Naive thymus-derived CD4-positive, alpha-beta T cell (primary cell): ENCODE measurements at places on chromosomes 3 and 15. TPM values are rescaled to one million over a fixed set of nuclear protein-coding genes. Genes with fewer than 3 reads are reported as not detected.

DNA sequence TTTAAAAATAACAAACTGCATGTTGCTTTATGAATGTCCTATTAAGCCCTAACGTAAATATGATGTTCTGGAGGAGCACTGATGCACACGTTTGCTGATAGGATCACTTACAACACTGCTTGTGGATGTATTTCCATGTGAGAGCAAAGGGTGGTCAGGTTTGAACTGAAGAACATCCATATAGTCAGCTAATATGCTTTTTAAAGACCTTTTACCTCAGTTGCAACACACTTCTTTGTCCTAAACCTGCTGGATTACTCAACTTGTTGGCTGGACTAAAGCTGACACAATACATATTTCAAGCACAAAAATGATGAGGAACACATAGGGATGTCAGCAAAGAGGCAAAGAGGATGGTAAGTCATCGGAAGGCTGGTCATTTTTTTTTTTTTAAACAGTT is 186.6 kb downstream of the TIGIT start:
- no peak overlapping the region for H3K27ac ChIP-seq
- H3K27me3 ChIP-seq: no peaks in the 10 kb centered on the region
- no peak overlapping the region for H3K4me3 ChIP-seq
- DNase-seq: no peak
- no peaks in the 10 kb centered on the region for H3K36me3 ChIP-seq
- peaks cover 9% of the 10 kb centered on the region for H3K4me1 ChIP-seq

DNA sequence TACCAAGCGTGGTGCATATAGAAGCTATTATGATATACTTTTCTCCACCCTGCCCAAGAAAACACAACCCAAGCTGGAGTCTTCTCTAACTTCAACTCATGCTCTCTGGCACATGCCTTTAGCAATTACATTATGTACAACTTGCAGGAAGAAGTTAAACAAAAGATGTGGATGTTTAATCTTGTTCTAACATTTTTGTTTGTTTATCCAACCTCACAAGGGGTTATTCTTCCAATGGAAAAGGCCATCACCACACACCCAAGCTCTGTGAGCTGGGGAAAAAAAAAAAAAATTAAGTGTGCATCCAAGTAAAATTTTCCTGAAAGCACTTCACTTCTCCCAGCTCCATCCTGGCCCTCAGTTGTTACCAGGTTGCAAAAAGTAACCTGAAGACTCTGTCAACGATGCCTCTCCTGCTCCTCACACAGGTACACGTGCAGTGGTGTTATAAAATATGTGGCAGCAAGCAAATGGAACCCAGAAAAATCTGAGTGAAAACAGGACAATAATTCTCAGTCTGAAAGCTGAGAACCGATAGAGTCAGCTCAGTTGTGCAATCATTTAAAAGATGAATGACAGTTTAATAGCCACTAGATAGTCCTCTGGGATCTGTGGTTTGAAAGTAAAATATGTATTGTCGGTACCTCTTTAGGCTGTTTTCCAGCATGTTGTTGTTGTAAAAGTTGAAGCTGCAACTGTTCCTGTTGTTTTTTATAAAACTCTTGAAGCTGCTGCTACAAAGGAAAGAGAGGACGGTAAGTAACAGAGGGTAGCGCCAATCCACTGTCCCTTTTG is 531.4 kb downstream of the FOXP1 start:
- H3K4me1 ChIP-seq: peaks cover 31% of the 10 kb centered on the region
- H3K27ac ChIP-seq: peak overlapping the region; percentile 71
- DNase-seq: no peak
- H3K4me3 ChIP-seq: no peak overlapping the region
- H3K36me3 ChIP-seq: peaks cover 14% of the 10 kb centered on the region
- H3K27me3 ChIP-seq: no peaks in the 10 kb centered on the region

- no peaks in the 10 kb centered on the region for H3K36me3 ChIP-seq
- peak; percentile 66 for DNase-seq
- no peak overlapping the region for H3K4me3 ChIP-seq
Observed at GRCh38 chr3:156509189-156510174, 45.4 kb downstream of the SSR3 start.

DNA sequence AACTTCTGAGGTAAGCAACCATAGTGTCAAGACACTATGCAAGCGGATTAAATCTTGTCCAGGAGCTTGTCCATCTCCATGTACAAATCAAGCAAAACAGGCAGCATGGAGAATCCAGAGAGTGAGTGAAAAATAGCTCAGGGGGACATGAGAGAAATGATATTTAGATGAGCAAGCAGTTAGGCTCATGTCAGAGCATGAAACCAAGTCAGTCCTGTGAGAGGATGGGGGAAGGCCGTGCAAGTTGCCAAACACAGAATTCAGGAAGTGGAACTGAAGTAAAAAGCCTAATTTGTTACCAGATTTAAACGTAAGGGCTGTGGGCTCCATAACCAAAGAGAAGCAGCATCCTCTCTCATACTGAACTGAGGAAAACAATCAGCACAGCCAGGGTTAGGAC is 995.9 kb downstream of the MCTP2 start:
- no peaks in the 10 kb centered on the region for H3K36me3 ChIP-seq
- no peak overlapping the region for H3K4me3 ChIP-seq
- no peaks in the 10 kb centered on the region for H3K27me3 ChIP-seq
- H3K4me1 ChIP-seq: no peaks in the 10 kb centered on the region
- no peak overlapping the region for H3K27ac ChIP-seq

DNA sequence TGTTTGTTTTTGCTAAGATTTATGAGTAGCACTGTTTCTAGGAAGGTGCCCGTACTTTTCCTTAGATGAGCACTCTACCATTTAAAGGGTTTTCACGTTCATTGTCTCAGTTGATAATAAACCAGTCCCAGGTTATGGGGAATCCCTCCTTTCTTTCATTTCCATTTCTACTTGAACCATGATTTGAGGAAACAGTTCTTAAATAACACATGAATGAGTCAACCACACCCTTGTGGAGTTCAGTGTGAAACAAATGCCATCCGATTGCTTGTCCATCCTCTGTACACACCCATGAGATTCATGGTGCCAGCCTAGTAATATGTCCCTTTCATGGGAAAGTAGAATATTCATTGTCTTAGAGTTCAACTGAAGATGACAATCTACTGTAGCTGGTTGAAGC is 23.1 kb downstream of the CMTM8 start:
- no peaks in the 10 kb centered on the region for H3K27me3 ChIP-seq
- no peak overlapping the region for H3K27ac ChIP-seq
- no peak overlapping the region for H3K4me3 ChIP-seq
- no peaks in the 10 kb centered on the region for H3K36me3 ChIP-seq
- DNase-seq: no peak

DNA sequence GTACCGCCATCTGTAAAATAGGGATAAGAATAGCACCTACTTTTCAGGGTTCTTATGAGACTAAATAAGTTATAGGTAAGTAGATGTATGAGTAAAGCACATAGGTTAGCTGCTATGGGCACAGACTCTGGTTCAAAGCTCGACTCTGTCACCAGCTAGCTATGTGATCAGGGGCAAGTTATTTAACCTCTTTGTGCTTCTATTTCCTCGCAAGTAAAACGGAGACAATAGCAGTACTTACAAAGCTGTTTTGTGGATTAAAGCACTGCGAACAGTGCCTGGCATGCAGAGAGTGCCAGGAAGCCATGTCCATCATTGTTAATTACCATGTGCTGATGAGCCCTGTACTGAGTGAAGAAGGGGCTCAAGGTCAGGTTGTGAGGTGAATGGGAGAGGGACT is 1.9 kb downstream of the LAMP3 start:
- no peak overlapping the region for H3K4me3 ChIP-seq
- peaks cover 5% of the 10 kb centered on the region for H3K4me1 ChIP-seq
- no peaks in the 10 kb centered on the region for H3K27me3 ChIP-seq
- no peaks in the 10 kb centered on the region for H3K36me3 ChIP-seq
- H3K27ac ChIP-seq: no peak overlapping the region
- DNase-seq: no peak

- DNase-seq: no peak
- H3K4me1 ChIP-seq: peaks cover 12% of the 10 kb centered on the region
- no peak overlapping the region for H3K4me3 ChIP-seq
- H3K27ac ChIP-seq: no peak overlapping the region
- H3K36me3 ChIP-seq: no peaks in the 10 kb centered on the region
Observed at GRCh38 chr3:39124876-39125840, 17.7 kb downstream of the TTC21A start.

DNA sequence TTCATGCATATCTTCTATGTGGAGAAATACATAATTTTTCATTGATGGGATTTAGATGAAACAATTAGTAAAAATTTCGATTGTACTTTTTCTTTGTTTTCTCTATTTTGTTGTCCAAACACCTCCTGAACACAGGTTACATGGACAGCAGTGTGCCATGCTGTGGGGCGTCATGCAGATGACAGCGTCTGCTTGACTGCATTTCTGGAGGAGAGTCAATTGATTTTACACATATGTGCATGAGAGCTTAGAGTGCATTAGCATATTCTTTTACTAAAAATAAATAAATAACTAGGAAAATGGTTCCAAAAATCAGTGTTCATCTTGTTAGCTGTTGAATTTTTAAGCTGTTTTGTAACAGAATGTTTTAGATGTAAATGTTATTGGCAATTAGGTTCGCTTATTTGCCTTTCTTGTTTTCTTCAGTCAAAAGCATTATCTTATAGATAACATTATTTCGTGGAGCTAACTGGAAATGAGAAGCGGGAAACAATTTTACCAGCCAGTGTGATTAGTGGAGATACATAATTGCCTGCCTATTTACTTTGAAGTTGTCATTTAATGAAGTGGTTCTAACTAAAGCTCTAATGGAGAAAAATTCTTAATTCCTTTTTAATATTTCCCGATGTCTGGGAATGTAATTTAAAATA is 82.7 kb upstream of the VGLL3 start:
- H3K4me3 ChIP-seq: no peak overlapping the region
- H3K4me1 ChIP-seq: no peaks in the 10 kb centered on the region
- no peak for DNase-seq
- H3K27ac ChIP-seq: no peak overlapping the region
- no peaks in the 10 kb centered on the region for H3K36me3 ChIP-seq
- H3K27me3 ChIP-seq: no peaks in the 10 kb centered on the region

GRCh38 chr15:88900309-88900981 is 5.1 kb upstream of the HAPLN3 start:
- no peak overlapping the region for H3K27ac ChIP-seq
- no peak for DNase-seq
- no peaks in the 10 kb centered on the region for H3K27me3 ChIP-seq
- no peak overlapping the region for H3K4me3 ChIP-seq

DNA sequence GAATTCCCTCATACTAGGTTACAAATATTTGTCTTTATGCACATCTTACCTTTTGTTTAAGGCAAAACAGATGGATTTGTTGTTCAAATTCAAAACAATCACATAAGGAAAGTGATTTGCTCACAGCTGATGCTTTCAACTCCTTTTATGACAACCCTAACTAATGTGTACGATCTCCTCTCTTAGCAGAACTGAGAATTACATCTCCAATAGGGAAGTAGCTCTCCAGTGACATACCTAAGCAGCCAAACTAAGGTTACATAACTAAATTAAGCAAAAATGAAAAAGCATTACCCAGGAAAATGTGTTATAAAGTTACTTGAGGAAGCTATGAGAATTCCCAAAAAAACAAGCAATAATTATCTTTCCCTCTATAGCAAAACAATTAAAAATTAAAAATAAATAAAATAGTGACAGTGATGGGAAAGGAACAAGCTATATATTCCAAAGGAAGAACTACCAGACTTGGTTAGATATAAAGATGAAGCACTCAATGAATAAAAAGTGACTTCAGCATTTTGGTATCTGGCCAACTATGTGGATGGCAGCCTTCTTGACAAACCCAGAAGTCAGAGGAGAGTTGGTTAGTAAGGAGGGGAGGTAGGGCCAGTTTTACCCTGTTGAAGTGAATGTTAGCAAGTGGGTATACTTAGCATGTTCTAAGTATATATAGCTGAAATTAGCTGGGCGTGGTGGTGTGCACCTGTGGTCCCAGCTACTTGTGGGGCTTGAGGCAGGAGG is 32.4 kb downstream of the PEAK1 start:
- DNase-seq: no peak
- H3K4me1 ChIP-seq: no peaks in the 10 kb centered on the region
- no peaks in the 10 kb centered on the region for H3K27me3 ChIP-seq
- H3K36me3 ChIP-seq: no peaks in the 10 kb centered on the region
- no peak overlapping the region for H3K27ac ChIP-seq

DNA sequence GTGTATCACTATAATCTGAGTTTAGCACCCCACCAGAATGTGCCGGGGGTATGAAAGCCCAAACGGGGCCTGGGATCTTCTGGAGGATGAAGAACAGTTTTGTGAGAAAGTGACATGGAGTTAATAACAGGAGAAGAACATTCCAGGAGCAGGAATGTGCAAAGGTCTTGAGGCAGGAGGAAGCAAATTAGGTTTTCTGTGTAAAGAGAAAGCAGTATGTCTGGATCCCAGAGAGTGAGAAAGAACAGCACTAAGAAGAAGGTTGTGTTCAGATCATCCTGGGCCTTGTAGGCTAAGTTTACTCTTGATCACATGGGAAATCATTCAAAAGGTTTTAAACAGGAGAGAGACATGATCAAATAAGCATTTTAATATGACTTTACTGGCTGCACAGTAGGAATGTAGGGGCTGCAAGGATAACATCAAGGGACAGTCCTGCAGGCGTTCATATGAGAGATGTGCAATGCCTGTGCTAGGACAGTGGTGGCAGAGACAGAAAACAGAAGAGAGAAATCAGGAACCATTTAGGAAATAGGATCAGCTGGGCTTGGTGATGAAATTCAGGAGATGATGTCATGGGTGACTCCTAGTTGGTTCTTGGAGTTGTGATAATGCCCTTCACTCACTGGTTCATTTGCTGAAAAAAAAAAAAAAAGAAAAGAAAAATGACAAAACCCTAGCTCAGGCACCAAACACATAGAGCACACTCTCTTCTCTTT is 113.5 kb downstream of the TNIK start:
- H3K27ac ChIP-seq: no peak overlapping the region
- no peak overlapping the region for H3K4me3 ChIP-seq
- H3K4me1 ChIP-seq: peaks cover 5% of the 10 kb centered on the region
- DNase-seq: no peak
- H3K27me3 ChIP-seq: no peaks in the 10 kb centered on the region

DNA sequence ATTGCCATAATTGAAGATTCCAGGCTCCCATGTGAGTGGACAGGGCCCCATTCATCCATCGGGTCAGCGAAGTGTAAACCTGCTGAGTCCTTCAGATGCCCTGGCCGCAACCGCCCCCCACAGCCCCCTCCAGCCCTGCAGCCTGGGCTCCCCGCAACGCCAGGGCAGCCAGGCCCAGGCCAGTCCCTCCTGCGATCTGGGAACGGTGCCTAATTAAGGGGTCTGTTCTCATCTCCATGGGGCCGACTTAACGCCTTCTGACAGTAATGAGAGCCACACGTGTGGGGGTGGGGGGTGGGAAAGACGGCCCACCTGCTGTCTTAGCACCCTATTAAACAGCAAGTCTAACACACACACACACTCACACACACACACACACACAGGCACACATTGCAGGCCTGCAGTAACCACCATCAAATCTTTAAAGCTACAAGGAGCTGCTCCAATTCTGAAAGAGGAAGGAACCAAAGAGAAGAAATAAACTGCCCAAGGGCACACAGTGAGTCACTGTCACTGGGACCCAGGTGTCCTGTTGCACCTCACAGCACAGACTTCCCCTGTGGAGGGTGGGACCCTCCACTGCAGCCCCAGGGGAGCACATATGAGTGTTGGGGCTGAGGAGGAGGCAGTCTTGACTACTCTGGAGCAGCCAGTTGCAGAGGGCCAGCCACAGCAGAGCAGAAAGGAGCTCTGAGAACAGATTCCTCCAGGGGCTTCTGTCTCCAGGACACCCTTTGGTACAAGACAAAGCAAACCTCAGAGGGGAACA is 31.8 kb upstream of the HES1 start:
- H3K36me3 ChIP-seq: no peaks in the 10 kb centered on the region
- H3K27ac ChIP-seq: no peak overlapping the region
- H3K4me3 ChIP-seq: no peak overlapping the region
- no peak for DNase-seq
- H3K4me1 ChIP-seq: peaks cover 6% of the 10 kb centered on the region
- no peaks in the 10 kb centered on the region for H3K27me3 ChIP-seq

The PDIA5 gene
- 5.6 TPM for total RNA-seq

The ILDR1 gene
- not detected for total RNA-seq

The TLE3 gene
- 120 TPM for total RNA-seq

The TM4SF1 gene
- total RNA-seq: not detected in 2 replicates

The TFG gene
- 48.1 TPM for total RNA-seq

The PCNP gene
- 129 TPM for total RNA-seq
